Naive thymus-derived CD8-positive, alpha-beta T cell (primary cell): ENCODE measurements at places on chromosomes 4 and X. TPM values are rescaled to one million over a fixed set of nuclear protein-coding genes. Genes with fewer than 3 reads are reported as not detected.

Gene JAKMIP1
- 0.38 TPM for total RNA-seq

Gene RHOXF2
- not detected for total RNA-seq

- no peak for DNase-seq
These were observed 11.0 kb upstream of the FGF5 start for GRCh38 chr4:80255329-80256095.

- DNase-seq, result no peak
These were observed 1310.7 kb upstream of the TENM3 start for GRCh38 chr4:180932370-180933001.

Gene NOX1
- total RNA-seq, result not detected

- no peak for DNase-seq
These were observed 790.3 kb upstream of the HTR2C start for GRCh38 chrX:113793563-113793962.

- DNase-seq, result no peak
These were observed 34.1 kb downstream of the HTRA3 start for GRCh38 chr4:8303485-8304281.

Gene BEX1
- not detected for total RNA-seq

DNA sequence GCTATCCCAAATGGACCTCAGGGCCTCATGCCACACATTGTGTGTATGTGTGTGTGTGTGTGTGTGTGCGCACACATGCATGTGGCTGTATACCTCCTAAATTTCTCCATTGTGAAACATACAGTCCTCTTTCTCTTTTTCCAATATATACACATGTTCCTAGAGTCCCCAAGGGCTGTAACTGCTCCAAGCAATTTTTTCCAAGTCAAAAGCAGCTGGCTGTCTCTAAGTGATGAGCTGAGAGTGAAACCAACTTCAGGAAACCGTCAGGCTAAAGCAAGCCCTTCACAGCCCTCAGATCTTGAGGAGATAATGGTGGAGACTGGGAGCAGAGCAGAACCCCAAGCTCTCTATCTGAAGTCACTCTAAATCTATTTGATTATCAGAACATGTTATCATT, 496.1 kb upstream of the DIPK2B start:
- no peak for DNase-seq

GRCh38 chrX:53071604-53072417, 10.4 kb upstream of the TSPYL2 start:
- peak; percentile 86 for DNase-seq

- DNase-seq, result no peak
These were observed 651 bp downstream of the NXT2 start for GRCh38 chrX:109537324-109537665.

DNA sequence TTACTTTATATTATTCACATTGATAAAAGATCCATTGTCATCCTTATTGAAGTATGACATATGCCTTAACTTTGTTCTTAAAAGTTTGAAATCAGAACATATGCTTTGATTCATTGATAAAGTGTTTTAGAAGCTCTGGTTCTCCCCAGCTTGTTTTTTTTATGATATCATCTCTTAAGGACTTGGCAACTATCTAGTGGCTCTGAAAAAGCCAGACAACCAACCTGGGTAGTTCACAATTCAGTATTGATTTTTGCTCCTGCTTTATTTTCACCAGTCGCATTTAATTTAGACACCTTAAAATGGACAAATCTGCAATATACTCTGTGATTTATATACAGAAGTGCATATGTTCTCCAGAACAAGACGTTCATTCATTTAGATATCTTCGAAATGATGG, 70.1 kb downstream of the GRIA2 start:
- no peak for DNase-seq

Gene MFAP3L
- 3.0 TPM for total RNA-seq

Gene CXCL3
- not detected for total RNA-seq

- no peak for DNase-seq
These were observed 115.8 kb upstream of the FAT4 start for GRCh38 chr4:125198916-125199315.

DNA sequence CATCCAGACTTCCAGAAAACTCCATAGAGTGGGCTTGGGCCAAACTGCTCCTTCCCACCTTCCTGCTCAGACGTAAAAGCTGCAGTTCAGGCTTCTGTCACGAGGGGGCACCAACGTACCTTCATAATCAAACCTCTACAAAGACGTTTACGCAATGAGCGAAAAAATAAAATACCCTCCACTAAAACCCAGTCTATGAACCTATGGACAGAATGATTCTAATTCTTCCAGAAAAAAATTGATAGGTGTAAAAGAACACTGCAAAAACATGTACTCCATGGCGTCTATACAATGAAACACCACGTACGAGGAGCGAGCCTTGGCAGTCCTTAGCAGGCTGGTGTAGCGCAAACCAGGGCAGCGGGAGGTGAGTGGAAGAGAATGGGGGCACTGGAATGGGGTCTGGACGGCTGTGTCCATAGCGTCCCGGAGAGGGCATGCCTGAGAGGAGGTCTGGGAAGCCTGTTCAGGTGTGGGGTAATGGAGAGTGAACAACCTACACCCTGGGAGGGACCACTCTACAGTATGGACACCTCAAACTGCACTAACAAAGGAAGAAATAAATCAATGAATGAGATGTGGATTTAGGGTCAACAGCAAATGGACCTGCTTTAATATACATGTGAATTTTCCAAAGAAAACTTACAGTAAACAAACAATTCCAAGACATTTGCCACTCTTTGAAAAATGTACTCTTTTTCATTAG, 14.4 kb upstream of the RAB40A start:
- peak; percentile 74 for DNase-seq

DNA sequence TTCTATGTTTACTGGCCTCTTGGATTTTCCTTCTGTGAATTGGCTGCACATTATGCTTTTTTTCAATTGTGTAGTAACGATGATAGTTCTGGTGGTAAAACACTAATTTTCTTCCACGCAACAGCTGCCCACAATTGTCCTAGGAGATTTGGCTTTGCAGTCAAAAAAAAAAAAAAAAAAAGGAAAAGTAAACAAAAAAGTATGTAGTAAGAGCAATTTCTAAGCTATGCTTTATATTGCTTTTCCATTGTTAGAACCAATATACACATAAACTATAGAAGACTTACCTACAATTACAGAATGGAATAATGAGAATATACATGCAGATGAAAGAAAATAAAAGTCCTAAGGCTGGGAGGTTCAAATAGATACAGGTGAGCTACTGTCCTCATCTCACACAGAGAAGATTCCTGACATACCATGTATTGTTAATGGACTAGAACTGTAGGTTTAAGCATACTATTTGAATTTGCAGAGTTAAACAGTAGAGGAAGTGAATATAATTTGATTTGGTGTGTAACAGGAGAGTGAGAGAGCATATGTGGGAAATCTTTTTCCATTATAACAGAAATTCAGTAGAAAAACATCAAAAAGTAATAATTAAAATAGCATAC, 976.2 kb downstream of the RAB28 start:
- no peak for DNase-seq

GRCh38 chr4:155007660-155008176, 200.7 kb upstream of the NPY2R start:
- no peak for DNase-seq

Gene MAGEA4
- not detected for total RNA-seq

GRCh38 chr4:111230265-111230664, 607.4 kb upstream of the PITX2 start:
- no peak for DNase-seq

DNA sequence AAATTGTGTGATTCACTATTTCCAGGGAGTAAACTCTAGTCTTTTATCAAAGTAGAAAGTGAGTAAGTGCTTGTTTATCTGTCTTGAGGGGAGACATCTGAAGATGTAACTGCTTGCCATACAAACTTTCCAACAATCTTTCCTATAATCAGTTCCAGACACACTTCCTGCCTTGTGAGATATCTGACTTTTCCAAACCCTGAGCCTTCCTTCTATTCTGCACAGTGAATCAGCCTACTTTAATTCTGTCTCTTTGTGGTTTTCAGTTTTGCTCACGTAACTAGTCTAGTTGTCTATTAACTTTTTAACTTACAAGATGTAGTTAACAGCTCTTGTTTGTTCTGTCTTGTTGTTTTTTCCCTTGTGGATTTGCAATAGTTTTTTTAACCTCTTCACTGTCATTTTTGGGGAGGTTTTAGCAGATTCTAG, 947.8 kb downstream of the C4orf33 start:
- DNase-seq, result no peak

DNA sequence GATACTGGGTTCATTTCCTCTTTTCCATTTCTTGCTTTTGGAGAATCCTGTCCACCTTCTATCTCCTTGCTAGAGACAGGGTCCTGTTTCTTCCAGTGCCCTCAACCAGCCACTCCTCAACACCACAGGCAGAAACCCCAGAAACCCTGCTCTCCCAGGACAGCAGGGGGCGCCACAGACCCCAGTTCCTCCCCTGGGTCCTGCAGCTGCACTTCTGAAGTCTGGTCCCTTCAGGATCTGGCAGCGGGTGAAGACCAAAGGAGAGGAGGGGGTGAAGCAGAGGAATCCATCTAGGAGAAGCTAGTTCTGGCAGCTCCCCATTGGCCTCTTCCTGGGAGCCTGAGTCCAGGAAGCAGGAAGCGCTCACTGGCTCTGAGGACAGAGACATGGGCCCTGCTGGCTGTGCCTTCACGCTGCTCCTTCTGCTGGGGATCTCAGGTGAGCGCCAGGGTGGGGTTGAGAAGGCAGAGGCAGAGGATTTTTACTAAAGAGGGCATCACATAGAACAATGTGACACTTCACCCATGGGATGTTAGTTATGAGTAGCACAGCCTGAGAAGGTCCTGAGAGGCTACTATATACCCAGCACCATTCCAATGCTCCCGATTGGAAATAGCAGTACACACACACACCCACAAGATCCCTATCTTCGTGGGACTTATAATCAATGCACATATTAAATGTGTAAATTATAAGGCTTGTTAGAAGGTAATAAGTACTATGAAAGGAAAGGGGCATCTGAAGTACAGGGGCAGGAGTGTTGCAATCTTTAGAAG, at the start of gene PRSS48:
Gene PRSS48 (plus strand): TSS at position 375 of the 776 bp plus-strand sequence. CDS start 12 bp downstream, at position 387.
- no peak for DNase-seq

- DNase-seq, result no peak
These were observed 10.5 kb upstream of the NDUFC1 start for GRCh38 chr4:139312552-139313332.

DNA sequence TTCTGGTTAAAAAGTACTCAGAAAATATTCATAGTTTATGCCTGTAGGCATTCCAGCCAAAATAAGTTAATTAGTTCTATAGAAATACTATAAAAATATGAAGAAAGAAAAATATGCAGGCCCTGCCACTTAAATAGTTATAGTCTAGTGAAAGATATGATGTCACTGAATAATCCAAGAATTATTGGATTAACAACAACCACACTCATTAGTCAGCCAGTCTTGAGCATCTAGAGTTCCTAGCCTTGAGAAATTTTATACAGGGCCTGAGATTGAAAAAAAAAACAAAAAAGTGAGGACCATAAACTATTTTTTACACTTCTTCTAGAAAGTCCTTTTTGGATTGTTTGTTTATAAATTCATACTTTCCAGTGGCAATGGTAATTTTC, 823.0 kb downstream of the FAT4 start:
- DNase-seq, result no peak
